ENCODE measurements at places on chromosomes 11 and 22.

- no peak for DNase-seq
Observed at GRCh38 chr11:15580775-15581095, 466.0 kb downstream of the INSC start.

DNA sequence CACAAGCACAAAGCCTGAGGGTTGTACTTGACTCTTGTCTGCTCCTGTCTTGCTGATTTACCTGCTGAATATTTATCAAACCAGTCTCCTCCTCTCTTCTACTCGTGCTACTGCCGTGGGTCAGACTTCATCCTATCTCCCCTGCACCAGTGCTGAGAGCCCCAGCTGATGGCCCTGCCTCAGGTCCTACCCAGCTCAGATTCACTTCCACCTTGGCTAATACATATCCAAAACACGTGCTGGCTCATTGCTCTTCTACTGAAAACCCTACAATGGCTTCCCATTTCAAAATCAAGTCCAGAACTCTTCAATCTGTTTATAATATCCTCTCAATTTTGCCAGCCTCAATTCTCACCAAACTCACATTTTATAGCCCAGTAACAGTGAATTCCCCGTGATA is 48.3 kb downstream of the RAB30 start:
- DNase-seq: no peak

- DNase-seq: no peak
Observed at GRCh38 chr11:36736103-36736502, 138.1 kb upstream of the RAG2 start.

- DNase-seq: no peak
Observed at GRCh38 chr22:30305906-30306626, 16.8 kb upstream of the CASTOR1 start.

- no peak for DNase-seq
Observed at GRCh38 chr11:72969894-72970335, 155.7 kb downstream of the ATG16L2 start.

DNA sequence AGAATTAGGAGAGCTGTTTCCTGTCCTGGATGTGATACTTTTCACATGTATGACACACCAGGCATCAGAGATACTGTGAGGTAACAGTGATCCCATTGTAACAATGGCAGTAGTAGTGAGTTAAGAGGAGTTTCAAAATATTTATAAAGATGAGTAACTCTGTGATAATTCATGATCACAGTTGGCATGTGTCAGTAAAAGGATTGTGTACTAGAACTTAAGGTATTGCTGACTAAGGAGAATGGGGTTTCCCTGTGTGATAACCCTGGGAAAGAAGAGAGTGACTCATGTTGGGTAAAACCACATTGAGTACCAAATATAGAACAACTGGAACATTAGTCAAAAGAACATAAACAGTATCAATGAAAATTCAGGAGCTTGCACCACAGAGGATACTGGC is 22.9 kb upstream of the SLC5A1 start:
- peak; percentile 75 for DNase-seq

- DNase-seq: no peak
Observed at GRCh38 chr11:96339706-96340554, 3.1 kb downstream of the MAML2 start.

DNA sequence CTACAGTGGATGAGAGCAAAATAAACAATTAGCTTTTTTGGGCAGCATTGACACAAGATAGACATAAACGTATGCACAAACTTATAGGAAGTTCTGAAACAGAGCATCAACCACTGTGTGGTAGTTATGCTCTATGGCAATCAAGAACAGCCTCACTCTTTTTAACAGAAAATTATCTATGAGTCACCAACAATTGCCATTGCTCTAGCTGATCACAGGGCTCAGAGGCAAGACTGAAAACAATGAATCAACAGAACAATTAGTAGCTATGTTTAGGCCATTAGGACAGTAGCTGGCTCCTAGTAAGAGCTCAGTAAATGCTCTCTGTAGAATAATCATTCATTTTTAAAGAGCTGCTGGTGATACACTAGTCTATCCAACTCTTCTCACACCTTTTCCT is 34.9 kb upstream of the PICALM start:
- DNase-seq: no peak

GRCh38 chr11:130434521-130435223 is 6.3 kb upstream of the ADAMTS8 start:
- peak; percentile 51 for DNase-seq

DNA sequence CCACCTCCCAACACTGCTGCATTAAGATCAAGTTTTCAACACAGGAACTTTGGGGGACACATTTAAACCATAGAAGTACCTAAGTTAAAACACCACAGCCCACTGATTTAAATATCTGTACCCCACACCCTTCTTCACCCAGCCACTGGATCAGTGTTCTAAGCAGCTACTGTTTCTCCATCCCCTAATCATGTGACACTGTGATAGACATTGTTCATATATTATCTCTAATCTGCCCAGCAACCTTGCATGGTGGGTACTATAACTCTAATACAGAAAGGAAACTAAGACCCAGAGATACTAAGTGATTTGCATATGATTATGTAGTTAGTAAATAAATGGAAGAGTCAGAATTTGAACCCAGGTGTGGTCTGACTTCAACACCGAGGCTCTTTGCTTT is 70.5 kb upstream of the NNMT start:
- DNase-seq: no peak

GRCh38 chr22:33873186-33873585 is 47.1 kb downstream of the LARGE1 start:
- no peak for DNase-seq

DNA sequence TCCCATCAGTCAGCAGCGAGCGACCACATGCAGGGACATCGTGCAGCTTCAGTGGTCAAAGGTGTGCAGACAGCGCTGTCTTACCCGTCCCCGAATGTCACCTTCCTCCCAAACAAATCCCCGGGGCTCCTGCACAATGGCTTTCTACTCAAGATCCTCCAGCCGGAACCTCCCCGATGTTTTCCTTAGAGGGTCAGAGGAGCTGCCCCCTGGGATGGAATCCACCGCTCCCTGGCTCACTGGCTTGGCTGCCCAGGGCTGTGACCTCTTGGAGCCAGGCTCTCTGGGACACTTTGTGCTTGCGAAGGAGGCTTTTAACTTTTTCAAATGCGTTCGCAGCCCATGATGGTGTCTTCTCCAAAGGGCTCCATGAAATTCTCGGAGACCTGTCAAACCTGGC is 17.3 kb upstream of the FGF19 start:
- no peak for DNase-seq

- no peak for DNase-seq
Observed at GRCh38 chr11:112612250-112612849, 348.9 kb upstream of the NCAM1 start.

DNA sequence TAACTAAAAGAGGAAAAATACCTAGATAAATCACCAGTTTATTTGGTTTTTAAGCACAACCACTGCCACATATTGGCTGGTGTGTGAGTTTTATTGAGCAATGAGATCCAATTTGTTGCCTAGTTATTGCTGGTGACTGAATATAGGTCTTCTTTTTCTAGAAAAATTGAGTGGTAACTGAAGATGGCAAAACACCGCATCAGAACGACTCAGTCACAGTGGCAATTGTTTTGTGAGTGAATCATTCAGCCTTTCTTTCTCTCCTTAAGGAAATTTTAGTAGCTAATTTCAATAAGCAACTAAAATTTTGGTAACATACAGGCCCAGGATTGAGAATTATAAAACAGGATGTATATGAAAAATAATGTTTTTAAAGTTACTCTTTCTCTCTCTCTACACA is 533.0 kb downstream of the KCNA4 start:
- no peak for DNase-seq

DNA sequence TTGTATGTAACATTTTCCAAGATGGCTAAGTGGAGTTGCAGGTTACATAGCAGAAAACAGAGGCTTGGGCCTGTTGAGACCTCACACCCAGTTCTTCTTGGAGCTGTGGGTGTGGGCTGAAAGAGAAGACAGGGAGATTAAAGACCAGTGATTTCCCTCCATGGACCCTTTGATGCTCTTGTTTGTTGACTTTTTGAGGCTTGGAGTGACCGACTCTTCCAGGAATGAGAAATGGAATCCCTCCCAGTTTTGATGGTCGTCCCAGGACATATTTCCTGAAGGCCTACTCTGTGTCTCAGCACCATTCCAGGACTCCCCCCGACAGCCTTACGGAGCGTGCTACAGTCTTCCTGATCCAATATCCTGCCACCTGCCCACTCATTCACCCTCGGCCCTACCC is 96.9 kb downstream of the PTPRJ start:
- DNase-seq: no peak

DNA sequence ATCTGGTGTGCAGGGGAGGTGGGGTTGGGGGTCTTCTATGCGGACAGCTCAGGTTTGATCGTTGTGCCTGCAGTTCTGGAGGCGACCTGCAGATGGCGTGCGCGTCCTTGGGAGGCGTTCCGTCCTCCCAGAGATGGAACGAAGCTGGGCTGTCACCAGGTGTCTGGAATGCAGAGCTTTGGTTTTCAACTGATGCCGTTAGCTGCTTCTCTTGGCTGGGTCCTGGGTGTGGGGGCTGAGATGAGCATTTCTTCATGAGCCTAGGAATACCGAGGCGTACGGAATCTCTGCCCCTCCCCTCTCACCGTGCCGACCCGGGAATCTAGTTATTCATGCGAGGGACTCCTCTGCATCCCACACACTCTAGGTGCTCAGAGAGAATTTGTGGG is 98.6 kb downstream of the CEP164 start:
- peak; percentile 18 for DNase-seq

DNA sequence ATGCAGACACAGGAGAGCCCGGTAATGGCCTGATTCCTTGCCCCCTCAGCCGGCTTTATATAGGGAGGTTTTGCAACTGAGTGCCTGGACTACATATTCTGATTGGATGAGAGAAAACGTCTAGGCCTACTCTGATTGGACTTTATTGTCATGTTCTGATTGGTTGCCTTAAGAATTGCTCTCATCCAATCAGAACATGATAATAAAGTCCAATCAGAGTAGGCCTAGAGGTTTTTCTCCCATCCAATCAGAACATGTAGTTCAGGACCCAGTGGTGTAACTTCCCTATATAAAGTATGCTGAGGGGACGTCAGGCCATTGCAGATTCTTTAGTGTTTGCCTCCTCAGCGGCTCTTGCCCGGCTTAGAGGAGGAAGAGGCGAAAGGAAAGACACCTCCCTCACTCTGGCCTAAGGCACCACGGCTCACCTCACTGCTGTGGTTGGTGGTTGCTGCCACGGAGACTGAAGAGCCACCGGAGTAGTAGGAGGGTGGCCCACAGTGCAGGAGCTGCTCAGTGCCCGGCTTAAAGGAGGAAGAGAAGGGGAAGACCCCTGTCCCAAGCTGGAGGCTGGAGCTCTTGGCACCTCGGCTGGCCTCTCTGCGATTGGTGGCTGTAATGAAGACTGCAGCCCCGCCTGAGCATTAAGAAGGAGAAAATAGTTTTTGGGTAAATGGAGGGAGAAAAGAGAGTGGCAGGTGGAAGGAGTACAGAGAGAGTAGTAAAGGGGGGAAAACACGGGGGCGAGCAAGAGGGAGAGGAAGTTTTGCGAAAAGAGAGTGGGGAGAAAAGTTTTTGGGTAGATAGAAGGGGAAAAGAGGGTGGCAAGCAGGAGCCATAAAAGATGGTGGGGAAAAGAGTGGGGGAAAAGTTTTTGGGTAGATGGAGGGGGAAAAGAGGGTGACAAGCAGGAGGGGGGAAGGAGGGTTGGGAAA is 116.7 kb upstream of the SERPIND1 start:
- no peak for DNase-seq

DNA sequence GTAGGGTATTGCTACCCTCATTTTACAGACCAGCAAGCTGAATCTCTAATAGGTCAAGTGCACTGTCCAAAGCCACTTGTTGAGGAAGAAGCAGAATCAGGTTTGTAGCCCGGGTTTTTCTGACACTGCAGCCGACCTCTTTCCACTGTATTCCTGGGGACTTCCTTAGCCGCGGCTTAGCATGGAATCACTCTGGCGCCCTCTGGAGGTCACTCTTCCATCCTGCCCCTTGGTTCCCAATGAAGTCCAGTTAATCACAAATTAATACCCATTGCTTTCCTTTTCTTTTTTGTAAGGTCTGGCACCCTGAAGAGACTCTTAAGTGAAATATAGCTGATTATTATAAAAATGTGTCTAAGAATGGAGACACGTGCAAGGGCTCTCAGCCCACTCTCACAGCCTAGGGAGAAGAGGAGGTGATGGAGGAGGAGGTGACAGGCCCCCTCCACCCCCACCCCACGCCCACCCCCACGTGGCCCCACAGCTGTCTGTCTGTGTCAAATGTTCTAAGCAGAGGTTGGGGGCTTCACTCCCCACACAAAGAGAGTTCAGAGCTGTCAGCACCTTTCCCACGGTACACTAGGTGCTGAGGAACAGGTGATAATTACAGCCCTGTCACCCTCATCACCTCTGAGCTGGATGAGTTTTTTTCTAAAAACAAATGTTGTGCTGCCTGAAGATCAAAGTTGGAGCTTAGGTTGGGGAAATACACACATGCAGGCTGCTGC is 57.7 kb upstream of the DRD2 start:
- peak; percentile 48 for DNase-seq

- DNase-seq: no peak
Observed at GRCh38 chr22:41905411-41906202, 9.3 kb downstream of the SHISA8 start.

DNA sequence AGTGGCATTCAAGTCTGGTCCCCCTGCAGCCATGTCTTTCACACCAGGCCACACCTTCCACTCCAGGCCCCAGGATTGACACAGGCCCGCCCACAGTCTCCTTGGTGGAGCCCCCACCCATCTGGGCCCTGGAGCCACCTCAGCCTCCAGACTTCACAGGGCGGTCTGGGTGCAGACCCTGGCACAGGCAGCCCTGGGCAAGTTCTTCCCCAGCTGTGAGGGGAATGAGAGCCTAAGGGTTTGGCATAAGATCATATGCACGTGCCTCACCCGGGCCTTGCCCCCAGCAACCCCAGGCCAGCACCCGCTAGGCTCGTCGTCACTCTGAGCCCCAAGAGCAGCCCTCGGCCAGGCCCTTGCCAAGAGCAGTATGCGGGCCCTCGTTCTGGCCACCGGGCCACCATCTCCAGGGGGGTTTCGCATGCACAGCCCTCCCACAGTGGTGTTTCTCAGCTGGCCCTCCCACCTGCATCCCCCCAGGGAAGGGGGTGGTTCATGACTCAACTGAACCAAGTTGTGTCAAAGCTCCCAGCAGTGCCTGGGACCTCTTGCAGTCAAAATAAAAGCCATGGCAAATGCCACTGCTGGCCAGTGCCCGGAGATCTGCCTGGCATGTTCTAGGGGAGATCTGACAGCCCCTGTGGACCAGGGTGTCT is 70.4 kb upstream of the KCNQ1OT1 start:
- no peak for DNase-seq

DNA sequence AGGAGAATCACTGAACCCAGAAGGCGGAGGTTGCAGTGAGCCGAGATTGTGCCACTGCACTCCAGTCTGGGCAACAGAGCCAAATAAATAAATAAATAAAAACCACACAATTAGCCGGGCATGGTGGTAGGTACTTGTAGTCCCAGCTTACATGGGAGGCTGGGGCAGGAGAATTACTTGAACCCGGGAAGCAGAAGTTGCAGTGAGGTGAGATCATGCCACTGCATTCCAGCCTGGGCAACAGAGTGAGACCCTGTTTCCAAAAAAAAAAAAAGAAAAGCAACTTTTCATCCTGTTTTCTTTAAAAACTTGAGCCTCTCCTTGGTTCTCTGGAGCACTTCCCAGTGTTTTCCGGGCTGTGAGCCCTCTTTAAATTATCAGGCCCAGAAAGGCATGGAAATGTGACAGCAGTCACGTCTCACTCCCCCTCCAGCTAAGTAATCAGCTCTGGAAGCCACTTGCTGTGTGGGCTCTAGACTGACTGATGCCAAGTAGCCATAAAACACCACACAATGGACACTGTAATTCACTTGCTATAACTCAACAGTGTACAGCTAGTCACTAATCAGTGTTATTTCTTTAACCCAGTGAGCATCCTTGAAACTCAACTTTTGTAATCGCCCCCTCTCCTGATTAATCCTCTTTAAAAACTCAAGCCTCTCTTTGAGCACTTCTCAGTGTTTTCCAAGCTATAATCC is 13.0 kb upstream of the MCHR1 start:
- DNase-seq: no peak

- no peak for DNase-seq
Observed at GRCh38 chr11:129012880-129013279, 70.2 kb upstream of the TP53AIP1 start.

Measured in SW 1271 (cell line).